Pulmonary artery endothelial cell (primary cell): ENCODE measurements at places on chromosomes 7 and 10. TPM values are rescaled to one million over a fixed set of nuclear protein-coding genes. Genes with fewer than 3 reads are reported as not detected.

Gene ACBD7
- total RNA-seq, result 2.6 and 3.1 TPM in 2 replicates

Gene ACSL5
- total RNA-seq, result 11.9 and 22.7 TPM in 2 replicates

Gene BCCIP
- total RNA-seq, result 49.2 and 74.0 TPM in 2 replicates

Gene ANKRD1
- total RNA-seq, result 660 and 1,189 TPM in 2 replicates

Gene TFAM
- total RNA-seq, result 58.6 and 61.0 TPM in 2 replicates

Gene TNS3
- 15.8 and 30.4 TPM in 2 replicates for total RNA-seq

Gene SPDYE6
- total RNA-seq, result not detected in 2 replicates

Gene OTUD1
- total RNA-seq, result 3.9 and 4.9 TPM in 2 replicates

Gene GATAD1
- total RNA-seq, result 16.0 and 17.7 TPM in 2 replicates

Gene CTTNBP2
- total RNA-seq, result not detected in 2 replicates

Gene ARHGAP19
- 12.3 and 18.1 TPM in 2 replicates for total RNA-seq

Gene ADGRA1
- not detected in 2 replicates for total RNA-seq

Gene SP8
- total RNA-seq, result not detected in 2 replicates

Gene LIPN
- total RNA-seq, result not detected in 2 replicates

Gene FAM241B
- 0.20 TPM in 1 of 2 replicates, not detected in the other for total RNA-seq

Gene CLRN3
- total RNA-seq, result 0.11 TPM in 1 of 2 replicates, not detected in the other

Gene ORAI2
- 84.0 and 102 TPM in 2 replicates for total RNA-seq

Gene BLNK
- total RNA-seq, result not detected in 2 replicates

Gene ADCYAP1R1
- total RNA-seq, result 0.07 and 0.46 TPM in 2 replicates

Gene CYP2C8
- not detected in 2 replicates for total RNA-seq

Gene AP5Z1
- total RNA-seq, result 19.8 and 24.9 TPM in 2 replicates

Gene LRRD1
- total RNA-seq, result not detected in 2 replicates

Gene FAM237B
- total RNA-seq, result not detected in 2 replicates

Gene LMOD2
- 0.07 TPM in 1 of 2 replicates, not detected in the other for total RNA-seq

Gene HPSE2
- total RNA-seq, result not detected in 2 replicates

Gene FANK1
- 0.95 and 1.4 TPM in 2 replicates for total RNA-seq

Gene SGCE
- 63.8 and 70.2 TPM in 2 replicates for total RNA-seq

Gene TAC1
- total RNA-seq, result not detected in 2 replicates

Gene BAIAP2L1
- under 0.01 and 0.04 TPM in 2 replicates for total RNA-seq

Gene PANK1
- 5.5 and 7.9 TPM in 2 replicates for total RNA-seq

Gene ADRA2A
- total RNA-seq, result 0.13 and 0.49 TPM in 2 replicates

Gene CLEC2L
- total RNA-seq, result not detected in 2 replicates

Gene SLC13A1
- total RNA-seq, result not detected in 2 replicates

Gene ACTR3C
- 0.20 and 0.67 TPM in 2 replicates for total RNA-seq

Gene SLC29A3
- total RNA-seq, result 0.95 and 1.3 TPM in 2 replicates

Gene CLDN15
- total RNA-seq, result 2.0 and 3.6 TPM in 2 replicates

Gene GOLGA7B
- total RNA-seq, result under 0.01 TPM in 1 of 2 replicates, not detected in the other

Gene LIPF
- not detected in 2 replicates for total RNA-seq

Gene RBP3
- total RNA-seq, result not detected in 2 replicates

Gene SPDYE9
- total RNA-seq, result not detected in 2 replicates

Gene CFAP70
- 0.13 and 0.28 TPM in 2 replicates for total RNA-seq

Gene MACROH2A2
- total RNA-seq, result 0.59 and 1.0 TPM in 2 replicates

Gene PLAC9
- 5.3 and 8.2 TPM in 2 replicates for total RNA-seq

Gene FLNC
- total RNA-seq, result 133 and 167 TPM in 2 replicates

Gene EPO
- total RNA-seq, result not detected in 2 replicates

Gene PDLIM1
- 46.5 and 58.0 TPM in 2 replicates for total RNA-seq

Gene RBM33
- total RNA-seq, result 21.8 and 25.5 TPM in 2 replicates

Gene ASB10
- not detected in 2 replicates for total RNA-seq
